ENCODE measurements at places on chromosomes 11 and 22. TPM values are rescaled to one million over a fixed set of nuclear protein-coding genes. Genes with fewer than 3 reads are reported as not detected.

Gene OR51E2
- not detected for total RNA-seq

Gene TRPC6
- total RNA-seq = 12.5 TPM

- no peak for DNase-seq
- no peaks in the 10 kb centered on the region for H3K36me3 ChIP-seq
- no peak overlapping the region for H3K27ac ChIP-seq
- no peaks in the 10 kb centered on the region for H3K4me1 ChIP-seq
- no peaks in the 10 kb centered on the region for H3K27me3 ChIP-seq
- no peak overlapping the region for H3K4me3 ChIP-seq
Measured at GRCh38 chr22:47389201-47389600, 626.8 kb downstream of the TBC1D22A start.

- no peaks in the 10 kb centered on the region for H3K4me1 ChIP-seq
- no peak overlapping the region for H3K4me3 ChIP-seq
- H3K27me3 ChIP-seq = no peaks in the 10 kb centered on the region
- H3K36me3 ChIP-seq = no peaks in the 10 kb centered on the region
Measured at GRCh38 chr11:128472128-128473089, 114.9 kb downstream of the ETS1 start.

DNA sequence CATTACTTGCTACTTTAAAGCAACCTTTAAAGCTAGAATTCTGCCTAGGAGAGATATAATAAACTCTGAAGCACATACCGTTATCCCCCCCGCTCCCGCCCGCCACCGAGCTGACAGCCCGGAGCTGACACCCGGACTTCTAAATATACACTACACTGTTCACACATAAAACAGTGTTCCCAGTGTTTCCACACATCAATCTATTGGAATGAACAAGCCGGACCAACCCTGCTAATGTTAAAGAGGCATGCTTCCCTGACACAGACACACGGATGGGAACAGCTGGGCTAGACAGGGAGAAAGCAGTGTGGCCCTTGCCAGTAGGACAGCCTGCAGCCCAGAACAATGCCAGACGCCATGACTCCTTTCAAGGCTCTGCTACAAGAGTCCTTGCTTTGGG lies 108.4 kb upstream of the CSNK2A3 start:
- H3K4me1 ChIP-seq = no peaks in the 10 kb centered on the region
- no peaks in the 10 kb centered on the region for H3K36me3 ChIP-seq

GRCh38 chr22:27596133-27596870 lies 205.3 kb downstream of the MN1 start:
- no peak overlapping the region for H3K4me3 ChIP-seq
- no peak for DNase-seq
- H3K4me1 ChIP-seq = no peaks in the 10 kb centered on the region
- H3K27me3 ChIP-seq = no peaks in the 10 kb centered on the region
- no peak overlapping the region for H3K27ac ChIP-seq
- no peaks in the 10 kb centered on the region for H3K36me3 ChIP-seq

DNA sequence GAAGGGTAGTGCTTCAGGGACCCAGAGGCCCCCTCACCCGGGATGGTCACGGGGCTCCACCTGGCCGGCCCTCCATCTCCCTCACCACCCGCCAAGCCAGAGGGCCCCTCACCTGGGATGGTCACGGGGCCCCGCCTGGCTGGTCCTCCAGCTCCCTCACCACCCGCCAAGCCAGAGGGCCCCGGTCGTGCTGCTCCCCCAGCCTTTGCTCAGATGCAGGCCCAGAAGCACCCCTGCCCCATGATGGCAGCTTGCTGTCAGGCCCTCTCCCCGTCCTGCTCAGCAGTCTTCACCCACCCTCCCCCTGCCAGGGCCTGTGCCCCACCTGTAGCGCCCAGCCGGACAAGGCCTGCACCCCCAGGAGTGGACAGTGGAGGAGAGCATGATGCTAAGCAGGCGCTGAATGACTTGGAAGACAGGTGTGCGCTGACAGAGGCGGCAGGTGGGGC lies 7.3 kb downstream of the DENND6B start:
- H3K27me3 ChIP-seq = no peaks in the 10 kb centered on the region
- H3K27ac ChIP-seq = no peak overlapping the region
- no peak overlapping the region for H3K4me3 ChIP-seq
- H3K36me3 ChIP-seq = no peaks in the 10 kb centered on the region
- no peaks in the 10 kb centered on the region for H3K4me1 ChIP-seq

GRCh38 chr11:12922418-12922817 lies 86.7 kb upstream of the RASSF10 start:
- H3K4me1 ChIP-seq = no peaks in the 10 kb centered on the region
- H3K36me3 ChIP-seq = peaks cover 6% of the 10 kb centered on the region
- no peak for DNase-seq
- no peaks in the 10 kb centered on the region for H3K27me3 ChIP-seq
- H3K4me3 ChIP-seq = no peak overlapping the region

- no peaks in the 10 kb centered on the region for H3K27me3 ChIP-seq
- no peaks in the 10 kb centered on the region for H3K4me1 ChIP-seq
- DNase-seq = no peak
- no peaks in the 10 kb centered on the region for H3K36me3 ChIP-seq
Measured at GRCh38 chr11:8333376-8333775, 69.7 kb upstream of the LMO1 start.

GRCh38 chr11:76250520-76251225 lies 44.4 kb upstream of the WNT11 start:
- DNase-seq = no peak
- no peaks in the 10 kb centered on the region for H3K4me1 ChIP-seq
- no peak overlapping the region for H3K27ac ChIP-seq
- H3K27me3 ChIP-seq = no peaks in the 10 kb centered on the region
- H3K36me3 ChIP-seq = no peaks in the 10 kb centered on the region

DNA sequence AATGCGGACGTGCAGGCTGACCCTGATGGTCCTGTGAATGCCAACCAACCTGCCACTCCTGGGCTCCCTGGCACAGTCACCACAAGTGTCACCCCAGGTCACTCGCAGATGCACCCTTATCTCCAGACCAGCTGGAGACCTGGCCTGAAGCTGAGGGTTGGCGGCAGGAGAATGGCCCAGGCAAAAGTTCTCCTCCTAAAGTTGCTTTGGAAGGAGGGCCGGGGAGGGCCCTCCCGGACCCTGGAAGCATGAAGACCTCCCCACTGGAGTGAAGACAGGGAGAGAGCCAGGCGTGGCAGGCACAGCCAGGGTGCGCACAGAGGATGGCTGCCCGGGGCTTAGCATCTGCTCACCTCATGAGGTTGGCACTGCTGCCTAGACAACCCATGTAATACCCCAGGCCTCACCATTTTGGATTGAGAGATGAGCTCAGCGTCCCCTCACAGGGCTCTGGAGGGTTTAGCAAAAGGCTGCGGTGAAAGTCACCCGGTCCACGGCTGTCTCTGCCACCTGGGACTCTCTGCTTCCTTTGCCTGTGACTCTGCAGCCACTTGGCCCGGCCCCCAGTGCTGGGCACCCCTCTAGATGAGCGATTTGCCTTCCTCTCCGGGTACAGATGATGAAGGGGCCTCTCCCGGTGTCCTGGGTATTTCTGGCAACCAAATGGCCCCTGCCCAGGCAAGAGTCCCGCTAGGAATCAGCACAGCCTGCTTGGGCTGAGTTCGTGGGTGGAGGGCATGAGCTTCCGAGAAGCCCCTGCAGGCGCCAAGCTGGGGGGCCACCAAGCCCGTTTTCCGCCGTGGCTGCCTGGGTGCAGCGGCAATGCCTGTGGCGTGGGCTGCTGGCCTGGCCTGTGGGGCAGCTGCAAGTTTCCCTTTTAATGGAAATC lies 48.3 kb upstream of the SEPTIN5 start:
- DNase-seq = no peak
- no peaks in the 10 kb centered on the region for H3K27me3 ChIP-seq
- no peak overlapping the region for H3K4me3 ChIP-seq
- H3K27ac ChIP-seq = no peak overlapping the region
- no peaks in the 10 kb centered on the region for H3K4me1 ChIP-seq
- peaks cover 1% of the 10 kb centered on the region for H3K36me3 ChIP-seq
